ENCODE measurements at places on chromosomes 12 and 14. TPM values are rescaled to one million over a fixed set of nuclear protein-coding genes. Genes with fewer than 3 reads are reported as not detected.

The MYF6 gene
- total RNA-seq = not detected

The ADAM21 gene
- total RNA-seq = not detected

The CLEC14A gene
- total RNA-seq = not detected

The ZNF664 gene
- 60.1 TPM for total RNA-seq

The COCH gene
- total RNA-seq = 21.0 TPM

The KRT83 gene
- total RNA-seq = 4.2 TPM

The GLIPR1 gene
- 31.6 TPM for total RNA-seq

The FGF23 gene
- total RNA-seq = not detected

The TMPO gene
- 78.3 TPM for total RNA-seq

The KLHDC1 gene
- 0.26 TPM for total RNA-seq

The BRMS1L gene
- total RNA-seq = 13.8 TPM

The CLEC4C gene
- not detected for total RNA-seq

The ANO2 gene
- not detected for total RNA-seq

The C12orf54 gene
- total RNA-seq = not detected

The HCAR2 gene
- not detected for total RNA-seq

The C14orf180 gene
- total RNA-seq = not detected

The ITGA7 gene
- total RNA-seq = 2.2 TPM

The SLC10A1 gene
- not detected for total RNA-seq

The SIX6 gene
- total RNA-seq = not detected

Measured in A549 treated with ZK216348 at 1 μM for 4 hours (cell line).